ENCODE measurements at places on chromosomes 3 and 15. TPM values are rescaled to one million over a fixed set of nuclear protein-coding genes. Genes with fewer than 3 reads are reported as not detected.

DNA sequence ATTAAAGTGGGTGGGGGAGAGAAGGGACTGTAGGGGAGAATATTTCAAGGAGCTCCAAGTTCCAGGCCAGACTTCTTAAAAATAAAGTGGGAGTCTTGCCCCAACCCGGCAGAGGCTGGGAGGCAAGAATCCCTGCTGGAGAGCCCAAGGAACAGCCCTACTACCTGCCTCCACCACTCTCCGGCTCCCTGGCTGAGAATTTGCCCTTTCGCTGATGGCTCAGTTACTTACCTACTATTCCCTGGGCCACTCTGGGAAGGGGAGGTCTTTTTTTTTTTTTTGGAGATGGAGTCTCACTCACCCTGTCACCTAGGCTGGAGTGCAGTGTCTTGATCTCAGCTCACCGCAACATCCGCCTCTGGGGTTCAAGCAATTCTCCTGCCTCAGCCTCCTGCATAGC, 15.5 kb downstream of the MYL3 start:
- no peak overlapping the region for H3K4me3 ChIP-seq
- DNase-seq: no peak
- H3K27ac ChIP-seq: no peak overlapping the region
- H3K4me1 ChIP-seq: peaks cover 2% of the 10 kb centered on the region
- no peaks in the 10 kb centered on the region for H3K27me3 ChIP-seq
- no peaks in the 10 kb centered on the region for H3K36me3 ChIP-seq

GRCh38 chr15:92906020-92906419, 5.9 kb downstream of the CHD2 start:
- no peak for DNase-seq
- peak overlapping the region; percentile 98 for H3K27ac ChIP-seq
- H3K4me1 ChIP-seq: peaks cover 34% of the 10 kb centered on the region
- H3K4me3 ChIP-seq: no peak overlapping the region
- no peaks in the 10 kb centered on the region for H3K27me3 ChIP-seq
- H3K36me3 ChIP-seq: no peaks in the 10 kb centered on the region

DNA sequence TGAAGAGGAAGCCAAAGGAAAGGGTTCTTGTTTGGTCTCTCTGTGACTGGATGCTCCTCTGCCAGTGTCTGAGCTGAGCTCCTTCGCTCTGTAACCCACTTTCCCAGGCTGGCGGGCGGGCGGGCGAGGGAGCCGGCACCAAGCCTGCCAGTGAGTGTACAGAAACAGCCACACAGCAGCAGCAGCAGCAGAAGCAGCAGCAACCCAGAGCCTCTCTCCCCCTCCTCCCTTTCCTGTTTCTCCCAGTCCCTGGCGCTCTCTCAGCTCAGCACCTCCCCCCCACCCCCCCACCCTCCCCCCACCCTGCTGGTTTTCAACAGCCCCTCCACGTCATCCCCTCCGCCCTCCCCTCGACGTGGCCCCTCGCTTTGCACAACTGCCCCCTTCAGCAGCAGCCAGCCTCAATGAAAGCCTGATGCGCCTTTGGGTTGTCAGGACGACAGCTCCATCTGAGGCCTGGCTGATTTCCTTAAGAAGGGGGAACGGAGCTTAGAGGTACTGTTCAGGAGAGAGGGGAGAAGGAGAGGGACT, at the start of gene LSAMP:
LSAMP (minus strand) TSS at position 177 of the 531 bp plus-strand sequence.
- DNase-seq: no peak
- H3K4me3 ChIP-seq: no peak within 1 kb of the TSS
- H3K27ac ChIP-seq: no peak within 1 kb of the TSS
- H3K36me3 ChIP-seq: no peaks in the 10 kb centered on the region

- H3K4me1 ChIP-seq: no peaks in the 10 kb centered on the region
- H3K36me3 ChIP-seq: peaks cover 6% of the 10 kb centered on the region
- no peak overlapping the region for H3K27ac ChIP-seq
- no peak overlapping the region for H3K4me3 ChIP-seq
- DNase-seq: no peak
These were observed 13.1 kb downstream of the DET1 start for GRCh38 chr15:88533376-88533775.

- DNase-seq: no peak
- no peak overlapping the region for H3K27ac ChIP-seq
- H3K27me3 ChIP-seq: no peaks in the 10 kb centered on the region
These were observed 147.2 kb downstream of the FOXP1 start for GRCh38 chr3:71436337-71436736.

DNA sequence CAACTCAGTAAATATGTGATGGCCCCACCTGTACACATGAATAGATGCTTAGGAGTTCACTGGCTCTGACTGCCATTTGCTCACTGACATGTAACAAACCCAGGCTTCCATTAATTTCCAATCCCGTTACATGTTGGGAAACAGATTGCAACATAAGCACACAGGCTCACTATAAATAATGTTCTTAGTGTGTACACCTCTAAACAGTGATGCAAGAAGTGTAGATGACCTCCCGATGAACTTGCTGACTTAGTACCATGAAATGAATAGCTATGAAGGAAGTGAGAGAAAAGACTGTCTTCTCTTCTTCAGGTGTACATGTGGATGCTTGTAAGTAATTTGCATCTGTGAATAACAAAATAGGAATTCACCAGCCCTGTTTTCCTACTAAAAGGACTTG, 21.4 kb upstream of the FSIP1 start:
- H3K27ac ChIP-seq: no peak overlapping the region
- no peak for DNase-seq
- H3K36me3 ChIP-seq: no peaks in the 10 kb centered on the region
- no peaks in the 10 kb centered on the region for H3K4me1 ChIP-seq
- no peak overlapping the region for H3K4me3 ChIP-seq

GRCh38 chr15:87748483-87748882, 508.1 kb downstream of the NTRK3 start:
- no peaks in the 10 kb centered on the region for H3K27me3 ChIP-seq
- no peaks in the 10 kb centered on the region for H3K36me3 ChIP-seq
- DNase-seq: no peak
- no peak overlapping the region for H3K4me3 ChIP-seq
- no peaks in the 10 kb centered on the region for H3K4me1 ChIP-seq
- no peak overlapping the region for H3K27ac ChIP-seq

GRCh38 chr3:141057946-141058800, 7.0 kb downstream of the SPSB4 start:
- no peaks in the 10 kb centered on the region for H3K36me3 ChIP-seq
- H3K27me3 ChIP-seq: peaks cover 8% of the 10 kb centered on the region

- no peaks in the 10 kb centered on the region for H3K4me1 ChIP-seq
- H3K4me3 ChIP-seq: no peak overlapping the region
- no peaks in the 10 kb centered on the region for H3K36me3 ChIP-seq
- no peaks in the 10 kb centered on the region for H3K27me3 ChIP-seq
- no peak overlapping the region for H3K27ac ChIP-seq
These were observed 50.5 kb upstream of the UBP1 start for GRCh38 chr3:33490641-33491241.

DNA sequence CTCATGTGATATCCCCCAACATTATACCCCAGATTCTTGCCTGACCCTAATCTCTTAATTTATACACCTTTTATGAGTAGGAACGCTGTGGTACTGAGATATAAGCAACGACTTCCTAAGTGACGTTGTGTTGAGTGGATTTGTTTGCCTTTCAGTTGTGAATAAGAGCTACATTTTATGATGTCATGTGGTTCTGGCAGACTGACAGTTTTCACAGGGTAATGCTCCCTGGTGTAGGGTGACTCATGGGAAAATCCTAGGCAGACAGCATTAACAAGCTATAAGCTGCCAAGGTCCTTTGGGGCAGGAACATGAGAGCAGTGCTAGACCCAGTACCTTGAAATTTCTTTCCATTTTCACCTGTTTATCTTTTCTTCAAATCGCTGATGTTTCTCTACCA, 11.2 kb downstream of the C3orf52 start:
- no peak overlapping the region for H3K27ac ChIP-seq
- no peak for DNase-seq

GRCh38 chr3:99686955-99687612, 48.7 kb downstream of the COL8A1 start:
- no peak overlapping the region for H3K4me3 ChIP-seq
- DNase-seq: peak; percentile 48
- H3K27ac ChIP-seq: no peak overlapping the region
- no peaks in the 10 kb centered on the region for H3K27me3 ChIP-seq

DNA sequence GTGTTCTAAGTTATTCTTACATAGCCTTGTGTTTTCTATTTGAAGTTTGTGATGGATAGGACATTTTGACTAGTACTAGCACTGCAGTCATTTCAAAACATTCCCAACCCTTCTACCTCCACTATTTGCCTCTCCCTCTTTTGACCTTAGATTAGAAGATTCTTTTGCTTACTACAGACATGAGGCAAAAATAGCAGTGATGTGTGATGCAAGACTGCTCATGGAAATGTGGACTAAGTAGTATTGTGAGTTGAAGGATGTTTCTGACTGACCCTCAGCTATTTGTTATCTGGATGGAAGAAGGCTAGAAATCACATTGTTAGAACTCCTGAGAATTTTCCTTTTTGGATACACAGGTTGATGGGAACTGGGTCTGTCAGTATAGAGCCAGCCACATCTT, 45.9 kb downstream of the ATP2C1 start:
- no peak overlapping the region for H3K27ac ChIP-seq
- no peak for DNase-seq
- no peaks in the 10 kb centered on the region for H3K4me1 ChIP-seq
- H3K36me3 ChIP-seq: peaks cover 22% of the 10 kb centered on the region
- no peak overlapping the region for H3K4me3 ChIP-seq
- H3K27me3 ChIP-seq: no peaks in the 10 kb centered on the region

DNA sequence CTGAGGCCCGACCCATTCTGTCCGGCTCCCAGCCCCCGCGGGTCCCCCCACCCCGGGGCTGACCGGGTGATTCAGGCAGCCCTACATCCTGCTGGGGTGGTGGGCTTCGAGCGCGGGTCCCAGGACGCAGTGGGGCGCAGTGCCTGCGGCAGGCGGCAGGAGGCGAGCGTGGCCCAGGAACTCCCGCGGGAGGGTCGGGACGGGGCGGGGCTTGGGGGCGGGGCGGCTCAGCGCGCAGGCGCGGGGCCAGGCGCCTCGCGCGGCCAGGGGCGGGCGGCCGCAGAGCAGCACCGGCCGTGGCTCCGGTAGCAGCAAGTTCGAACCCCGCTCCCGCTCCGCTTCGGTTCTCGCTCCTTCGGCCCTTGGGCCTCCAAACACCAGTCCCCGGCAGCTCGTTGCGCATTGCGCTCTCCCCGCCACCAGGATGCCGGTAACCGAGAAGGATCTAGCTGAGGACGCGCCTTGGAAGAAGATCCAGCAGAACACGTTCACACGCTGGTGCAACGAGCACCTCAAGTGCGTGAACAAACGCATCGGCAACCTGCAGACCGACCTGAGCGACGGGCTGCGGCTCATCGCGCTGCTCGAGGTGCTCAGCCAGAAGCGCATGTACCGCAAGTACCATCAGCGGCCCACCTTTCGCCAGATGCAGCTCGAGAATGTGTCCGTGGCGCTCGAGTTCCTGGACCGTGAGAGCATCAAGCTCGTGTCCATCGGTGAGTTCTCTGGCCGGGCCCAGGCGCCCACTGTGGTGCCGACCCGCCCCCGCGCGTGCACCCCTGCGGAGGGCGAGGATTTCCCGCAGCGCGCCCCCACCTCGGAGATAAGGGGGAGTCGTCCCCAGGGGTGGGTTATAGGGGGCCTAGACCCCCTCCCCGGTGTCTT, at the start of gene FLNB:
FLNB (plus strand) TSS at position 282 of the 885 bp plus-strand sequence; CDS start at position 425, 143 bp downstream.
- no peaks in the 10 kb centered on the region for H3K27me3 ChIP-seq
- peak within 1 kb of the TSS; percentile 96 for H3K27ac ChIP-seq
- H3K36me3 ChIP-seq: no peaks in the 10 kb centered on the region

GRCh38 chr15:85607842-85608241, 186.9 kb downstream of the KLHL25 start:
- H3K4me1 ChIP-seq: no peaks in the 10 kb centered on the region
- no peak for DNase-seq
- no peak overlapping the region for H3K4me3 ChIP-seq
- peaks cover 2% of the 10 kb centered on the region for H3K36me3 ChIP-seq
- H3K27me3 ChIP-seq: no peaks in the 10 kb centered on the region

- H3K36me3 ChIP-seq: no peaks in the 10 kb centered on the region
- H3K27ac ChIP-seq: no peak overlapping the region
- no peak overlapping the region for H3K4me3 ChIP-seq
- no peaks in the 10 kb centered on the region for H3K27me3 ChIP-seq
- no peak for DNase-seq
These were observed 47.8 kb upstream of the CDAN1 start for GRCh38 chr15:42784705-42785104.

EXD1 gene
- total RNA-seq: not detected

GOLGA8O gene
- 4.4 TPM for total RNA-seq

GOLGA8G gene
- not detected for total RNA-seq

MED12L gene
- 0.59 TPM for total RNA-seq

P2RY14 gene
- total RNA-seq: 0.33 TPM

NPHP3 gene
- 19.7 TPM for total RNA-seq

MESP1 gene
- total RNA-seq: 0.14 TPM

PRSS50 gene
- 0.25 TPM for total RNA-seq

LRRIQ4 gene
- not detected for total RNA-seq
